Brain pericyte (primary cell): ENCODE measurements at places on chromosomes 7 and 10.
A peak's percentile ranks its signal among the peaks of the same experiment; 100 is the strongest.

DNA sequence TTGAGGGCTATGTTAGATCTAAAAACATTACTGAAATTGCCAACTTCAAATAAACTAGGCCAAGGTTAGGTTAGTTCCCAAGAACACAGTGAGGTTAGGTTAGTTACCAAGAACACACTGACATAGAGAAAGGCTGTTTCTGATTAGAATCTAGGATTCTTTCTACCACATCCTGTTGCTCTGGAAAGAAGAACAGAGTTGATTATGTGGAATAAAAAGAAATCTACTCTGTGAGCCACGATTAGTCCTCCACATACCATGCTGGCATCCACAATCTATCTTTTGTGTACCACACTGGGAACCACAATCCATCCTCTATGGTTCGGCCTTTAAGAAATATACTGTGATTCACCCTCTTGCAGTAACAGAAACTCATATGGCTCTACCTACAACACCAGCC lies 91.4 kb downstream of the LRRTM3 start:
- no peak for DNase-seq

GRCh38 chr7:8217200-8218068 lies 44.5 kb downstream of the ICA1 start:
- DNase-seq = peak; percentile 26

- DNase-seq = no peak
Measured at GRCh38 chr10:132299371-132300336, 8.1 kb downstream of the STK32C start.

GRCh38 chr7:141442781-141443180 lies 108.4 kb upstream of the AGK start:
- DNase-seq = no peak

- no peak for DNase-seq
Measured at GRCh38 chr7:95758187-95758586, 14.2 kb upstream of the DYNC1I1 start.

- peak; percentile 46 for DNase-seq
Measured at GRCh38 chr10:49109669-49110340, 5.5 kb downstream of the VSTM4 start.

DNA sequence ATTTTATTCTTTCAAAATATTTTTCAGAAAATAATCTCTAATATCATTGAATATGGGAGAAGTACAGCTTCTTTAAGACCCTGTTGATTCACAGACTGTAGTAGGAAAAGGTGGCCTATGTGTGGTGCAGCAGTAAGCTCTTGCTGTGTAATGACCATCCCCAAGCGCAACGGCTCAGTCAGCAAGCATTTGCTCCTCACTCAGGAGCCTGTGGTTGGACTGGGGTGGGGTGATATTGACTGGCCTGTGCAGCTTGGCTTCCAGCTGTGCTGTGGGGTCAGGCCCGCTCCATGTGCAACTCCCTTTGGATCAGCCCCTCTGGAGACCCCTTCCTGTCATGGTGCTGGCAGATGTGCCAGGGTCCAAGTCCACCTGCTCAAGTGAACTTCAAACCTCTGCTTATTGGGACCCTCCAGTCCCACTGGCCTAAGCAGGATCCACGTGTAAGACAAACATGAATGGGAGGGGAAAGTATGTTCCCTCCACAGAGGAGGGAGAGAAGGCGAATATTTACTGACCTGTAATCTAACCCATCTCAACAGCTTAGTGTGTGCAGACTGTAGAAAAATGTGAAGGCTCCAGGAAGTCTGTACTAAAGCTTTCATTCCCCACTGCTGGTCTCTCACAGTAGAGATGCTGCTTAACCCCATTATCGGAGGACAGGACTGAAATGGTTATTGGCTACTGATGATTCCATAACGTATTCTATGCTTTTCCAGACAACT lies 239.7 kb downstream of the WDR37 start:
- no peak for DNase-seq

DNA sequence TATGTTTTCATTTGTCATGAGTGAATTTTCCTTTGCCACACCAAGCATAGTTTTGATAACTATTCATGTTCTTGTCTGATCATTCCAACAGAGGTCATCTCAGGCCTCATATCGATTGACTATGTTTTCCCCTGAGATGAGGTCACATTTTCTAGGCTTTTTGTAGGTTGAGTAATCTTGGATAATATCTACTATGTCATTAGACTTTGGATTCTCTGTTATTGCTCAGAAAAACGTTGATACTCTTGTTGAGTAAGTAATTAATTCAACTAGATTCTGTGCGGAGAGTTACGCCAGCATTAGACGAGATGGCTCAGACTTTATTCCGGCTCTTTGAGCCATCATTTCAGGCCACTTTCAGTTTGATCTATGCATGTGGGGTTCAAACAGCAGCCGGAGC lies 57.7 kb downstream of the KLF6 start:
- no peak for DNase-seq

DNA sequence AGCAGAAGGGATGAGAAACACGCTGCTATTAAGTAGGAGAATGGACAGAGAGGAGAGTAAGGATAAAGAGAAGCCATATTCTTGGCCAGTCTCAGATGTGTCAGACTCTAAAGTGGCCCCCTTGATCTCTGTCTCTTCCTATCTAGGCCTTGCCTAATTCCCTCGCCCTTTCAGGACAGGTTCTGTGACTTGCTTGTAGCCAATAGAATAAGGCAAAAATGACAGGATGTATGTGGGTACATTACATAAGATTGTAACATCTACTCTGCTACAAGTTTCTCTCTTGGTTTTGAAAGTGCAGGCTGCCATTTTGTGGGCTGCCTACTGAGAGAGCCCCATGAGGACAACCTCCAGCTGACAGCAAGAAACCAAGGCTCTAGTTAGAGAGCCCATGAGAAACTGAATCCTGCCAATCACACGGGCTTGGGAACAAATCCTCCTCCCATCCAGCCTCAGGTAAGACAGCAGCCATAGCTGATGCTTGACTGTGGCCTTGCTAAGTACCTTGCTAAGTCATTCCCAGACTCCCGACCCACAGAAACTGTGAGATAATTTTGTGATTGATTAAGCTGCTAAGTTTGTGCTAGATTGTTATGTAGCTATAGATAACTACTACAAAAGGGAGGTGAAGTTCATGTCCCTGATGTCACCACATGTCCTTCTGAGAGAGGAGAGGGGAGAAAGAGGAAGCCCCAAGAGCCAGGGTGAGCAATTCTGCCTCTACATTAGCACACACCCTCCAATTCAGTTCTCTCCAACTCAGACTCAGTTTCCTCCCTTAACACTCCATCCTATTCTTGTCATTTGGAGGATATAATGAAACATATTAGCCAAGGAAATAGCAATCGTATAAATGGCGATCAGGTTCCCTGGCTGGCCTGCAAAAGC lies 185.5 kb downstream of the SGMS1 start:
- DNase-seq = no peak

DNA sequence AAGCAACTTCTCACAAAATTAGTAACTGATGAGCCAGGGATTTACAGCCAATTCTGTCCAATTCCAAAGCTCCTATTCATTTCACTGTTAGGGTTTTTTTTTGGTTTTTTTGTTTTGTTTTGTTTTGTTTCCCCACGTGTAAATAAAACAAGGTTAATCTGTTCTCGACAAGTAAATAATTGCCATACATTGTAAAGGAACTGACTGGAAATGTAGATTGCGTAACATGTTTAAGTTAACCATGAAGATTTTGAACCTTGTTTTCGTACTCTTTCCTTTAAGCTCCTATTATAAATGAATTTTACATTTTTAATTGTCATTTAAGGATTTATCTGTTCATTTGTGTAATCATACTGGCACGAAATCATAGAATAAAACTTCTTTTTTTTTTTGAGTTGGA lies 42.0 kb upstream of the FOXP2 start:
- DNase-seq = no peak

- DNase-seq = no peak
Measured at GRCh38 chr7:44956157-44956766, 22.6 kb downstream of the MYO1G start.

DNA sequence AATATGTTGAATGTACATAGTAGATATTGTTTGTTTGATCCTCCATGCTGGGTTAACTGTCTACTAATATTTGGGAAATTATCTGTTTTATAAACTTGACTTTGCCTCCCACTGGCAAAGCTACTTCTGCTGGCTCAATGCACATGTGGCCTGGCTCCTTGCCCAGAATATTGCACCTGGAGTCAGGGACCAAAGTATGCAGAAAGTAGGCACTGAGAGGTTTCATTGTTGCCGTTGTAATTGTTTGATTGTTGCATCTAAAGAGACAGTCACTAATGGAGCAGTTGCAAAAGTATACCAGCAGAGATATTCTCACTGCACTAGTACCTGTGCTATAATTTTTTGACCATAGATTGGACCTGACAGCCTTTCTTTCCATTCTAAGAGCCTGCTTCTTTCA lies 137.8 kb upstream of the CNTNAP2 start:
- DNase-seq = no peak

DNA sequence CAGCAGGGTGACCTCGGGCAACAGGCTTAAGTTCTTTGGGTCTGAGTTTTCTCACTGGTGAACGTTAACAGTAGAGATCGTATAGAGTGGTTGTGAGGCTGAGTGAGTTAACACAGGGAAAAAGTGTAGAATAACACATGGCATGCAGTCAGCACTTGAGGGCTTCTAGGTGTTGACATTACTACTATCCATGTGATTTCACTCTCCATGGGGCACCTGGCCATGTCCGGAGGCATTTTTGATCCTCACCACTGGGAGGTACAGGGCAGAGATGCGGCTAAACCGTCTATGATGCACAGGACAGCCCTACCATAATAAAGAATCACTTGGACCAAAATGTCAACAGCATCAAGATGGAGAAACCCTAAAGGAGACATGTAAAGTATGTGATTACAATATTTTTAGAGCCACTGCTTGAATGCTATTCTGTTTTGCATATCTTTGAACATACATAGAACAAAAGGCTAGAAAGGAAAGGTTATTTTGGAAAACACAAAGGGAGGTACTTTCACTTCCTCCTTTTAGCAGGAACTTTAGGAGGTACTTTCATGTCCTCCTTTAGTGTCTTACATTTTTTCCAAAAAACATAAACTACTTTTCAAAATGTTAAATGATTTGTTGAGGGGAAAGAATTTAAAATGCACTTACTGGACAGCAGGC lies 44.3 kb downstream of the NOD1 start:
- DNase-seq = no peak

DNA sequence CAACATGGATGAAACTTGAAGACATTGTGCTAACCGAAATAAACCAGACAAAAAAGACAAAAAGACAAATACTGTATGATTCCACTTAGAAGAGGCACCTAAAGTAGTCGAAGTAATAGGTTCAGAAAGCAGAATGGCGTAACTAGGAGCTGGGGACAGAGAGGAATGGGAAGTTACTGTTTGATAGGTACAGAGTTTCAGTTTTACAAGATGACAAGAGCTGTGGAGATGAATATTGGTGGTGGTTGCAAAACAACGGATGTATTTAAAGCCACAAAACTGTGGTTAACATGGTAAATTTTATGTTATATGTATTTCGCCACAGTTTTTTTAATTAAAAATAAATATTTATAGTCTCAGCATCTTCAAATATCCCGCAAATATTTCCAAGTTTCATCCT lies 64.1 kb upstream of the DIP2C start:
- no peak for DNase-seq

DNA sequence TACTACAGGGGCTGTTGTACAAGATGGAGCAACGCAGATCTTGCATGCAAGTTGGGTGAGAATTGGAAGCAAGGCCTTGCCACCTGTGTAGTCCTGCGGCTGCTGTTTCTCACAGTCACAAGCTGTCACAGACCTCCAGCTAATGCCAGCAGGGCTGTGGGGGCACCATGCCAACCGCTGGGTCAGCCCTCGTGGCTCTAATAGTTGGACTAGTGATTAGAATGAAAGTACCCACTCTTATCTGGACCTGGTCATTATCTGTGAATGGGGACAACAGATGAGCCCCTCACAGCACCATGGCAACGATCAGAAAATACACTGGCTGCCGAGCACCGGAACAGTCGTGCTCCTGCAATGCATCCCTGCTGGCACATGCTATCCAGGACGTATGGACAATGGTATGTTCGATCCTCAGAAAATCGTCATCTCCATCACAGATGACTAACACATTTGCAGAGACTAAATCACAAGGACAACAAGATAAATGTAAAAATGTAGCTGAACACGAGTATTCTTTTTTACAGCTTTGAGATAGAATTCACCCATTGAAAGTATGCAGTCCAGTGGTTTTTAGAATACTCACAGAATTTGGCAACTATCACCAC lies 80.4 kb upstream of the CALN1 start:
- DNase-seq = no peak

- DNase-seq = no peak
Measured at GRCh38 chr10:106771154-106771553, 393.4 kb downstream of the SORCS1 start.

DNA sequence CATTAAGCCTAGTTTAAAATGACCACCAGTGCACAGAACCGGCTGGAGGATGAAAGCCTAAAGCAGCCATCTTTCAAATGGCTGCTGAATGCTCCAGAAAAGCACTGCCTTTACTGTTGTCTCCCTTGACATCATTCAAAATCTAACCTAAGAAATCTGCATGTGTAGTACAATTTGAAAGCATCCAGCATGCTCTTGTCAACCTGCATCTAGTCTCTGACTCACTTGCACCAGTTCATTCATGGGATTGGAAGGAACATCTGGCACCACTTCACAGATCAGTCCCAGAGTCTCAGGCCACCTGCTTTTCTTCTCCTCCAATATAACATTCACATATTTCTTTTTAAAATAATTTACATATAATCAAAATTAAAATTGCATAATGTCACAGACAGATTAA lies 76.2 kb downstream of the RNF133 start:
- no peak for DNase-seq

DNA sequence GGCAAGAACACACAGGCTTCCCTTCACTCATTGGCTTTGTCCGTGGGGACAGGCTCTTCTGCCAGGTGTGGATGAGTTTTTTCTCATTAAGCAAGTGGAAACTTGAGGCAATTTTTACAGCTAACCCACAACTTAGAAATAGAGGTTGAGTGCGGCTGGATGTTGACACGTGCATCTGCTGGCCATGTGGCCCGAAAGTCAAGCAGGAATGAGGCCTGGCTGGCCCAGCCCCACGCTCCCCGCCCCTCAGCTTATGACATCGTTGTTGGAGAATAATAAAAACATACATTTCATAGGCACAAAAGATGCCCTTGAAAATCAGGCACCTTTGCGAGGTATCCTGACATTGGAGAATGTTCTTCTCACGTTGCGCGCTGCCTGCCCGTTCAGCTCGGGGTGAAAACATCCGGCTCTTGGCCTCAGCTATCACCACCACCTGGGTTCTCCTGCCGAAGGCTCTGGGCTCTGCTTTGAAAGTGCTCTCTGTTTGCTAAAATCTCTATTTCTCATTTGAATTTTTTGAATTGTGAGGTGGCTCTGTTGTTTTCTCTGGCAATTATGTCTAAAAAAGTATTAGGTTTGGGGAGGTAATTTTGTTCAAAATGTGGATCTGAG lies 310.7 kb downstream of the WDR37 start:
- DNase-seq = no peak

GRCh38 chr10:132192076-132192975 lies 5.6 kb downstream of the DPYSL4 start:
- no peak for DNase-seq
